Neuronal stem cell (in vitro differentiated cells): ENCODE measurements at places on chromosomes 4 and X.

DNA sequence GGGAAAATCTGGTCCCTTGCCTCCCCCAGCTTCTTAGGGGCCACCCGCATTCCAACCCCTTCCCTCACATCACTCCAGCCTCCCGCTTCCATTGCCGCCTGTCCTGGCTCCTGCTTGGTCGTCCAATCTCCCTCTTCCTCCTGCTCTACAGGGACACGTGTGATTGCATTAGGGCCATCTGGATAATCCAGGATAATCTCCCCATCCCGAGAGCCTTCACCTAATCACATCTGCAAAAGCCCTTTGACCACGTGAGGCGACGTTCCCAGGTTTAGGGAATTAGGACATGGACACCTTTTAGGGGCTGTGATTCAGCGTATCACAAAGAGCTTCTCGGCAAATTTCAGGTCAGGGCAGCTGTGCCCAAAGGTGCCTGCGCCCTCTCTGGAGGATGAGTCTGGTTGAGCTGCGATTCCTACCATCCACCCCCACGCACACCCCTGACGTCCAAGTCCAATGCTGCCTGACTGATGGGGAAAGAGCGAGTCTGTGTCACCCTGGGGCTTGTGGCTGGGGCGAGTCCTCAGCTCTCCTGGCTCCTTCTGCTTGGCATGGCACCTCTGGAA is 104.6 kb downstream of the PSAPL1 start:
- no peak for DNase-seq

DNA sequence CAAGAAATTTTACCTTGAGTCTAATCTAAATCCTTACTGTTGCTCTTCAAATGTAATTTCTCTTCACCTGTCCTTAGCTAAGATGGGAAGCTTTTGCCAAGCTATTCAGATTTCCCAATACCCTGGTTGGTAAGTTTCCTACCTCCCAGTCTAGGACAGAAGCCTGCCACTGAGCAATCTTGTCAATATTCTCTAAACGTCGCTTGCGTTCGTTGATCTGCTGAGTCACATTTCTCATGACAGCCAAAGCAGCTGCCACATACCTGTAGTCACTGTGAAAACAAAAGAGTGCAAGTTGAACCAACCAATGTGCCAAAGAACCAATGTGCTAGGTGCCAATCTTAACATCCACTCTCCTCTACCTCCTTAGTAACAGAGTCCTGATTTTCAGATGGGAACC is 111.1 kb downstream of the ARHGEF9 start:
- DNase-seq, result no peak

DNA sequence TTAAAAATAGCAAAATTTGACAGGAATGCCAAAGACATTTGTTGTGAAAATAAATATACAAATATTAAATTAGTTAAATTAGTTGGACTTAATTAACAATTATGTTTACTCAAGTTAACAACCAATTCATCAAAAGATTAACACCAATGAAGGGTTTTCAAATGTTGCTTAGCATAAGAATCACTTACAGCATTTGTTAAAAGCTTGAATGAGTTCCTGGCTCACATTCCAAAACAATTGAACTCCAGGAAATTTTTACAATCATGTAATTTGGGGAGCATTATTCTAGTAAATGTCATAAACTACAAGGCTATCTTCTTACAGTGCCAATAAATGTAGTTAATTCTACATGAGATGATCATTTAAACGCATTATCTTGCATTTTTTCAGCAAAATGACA is 249.7 kb upstream of the MAGEB2 start:
- no peak for DNase-seq

- no peak for DNase-seq
These were observed 2.9 kb upstream of the ATOH1 start for GRCh38 chr4:93825551-93826216.

GRCh38 chrX:44974451-44974850 is 101.5 kb downstream of the KDM6A start:
- no peak for DNase-seq

DNA sequence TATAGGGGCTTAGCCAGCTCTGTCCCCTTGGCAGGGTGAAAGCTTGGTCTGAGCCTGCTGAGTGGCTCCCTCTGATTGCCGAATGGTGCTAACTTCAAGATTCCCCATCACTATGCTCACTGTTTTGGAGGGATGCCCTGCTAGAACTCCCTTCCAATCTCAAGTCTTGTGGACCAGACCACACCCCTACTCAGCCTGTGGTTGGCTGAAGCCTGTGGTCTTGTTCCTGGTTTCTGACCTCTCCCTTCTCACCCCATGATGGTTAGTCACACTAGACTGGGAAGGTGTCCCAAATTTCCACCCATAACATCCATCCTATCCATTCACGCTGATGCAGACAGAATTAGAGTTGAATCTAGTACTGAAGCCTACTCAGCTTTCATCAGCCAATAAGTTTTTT is 184.7 kb upstream of the NDP start:
- DNase-seq, result no peak

DNA sequence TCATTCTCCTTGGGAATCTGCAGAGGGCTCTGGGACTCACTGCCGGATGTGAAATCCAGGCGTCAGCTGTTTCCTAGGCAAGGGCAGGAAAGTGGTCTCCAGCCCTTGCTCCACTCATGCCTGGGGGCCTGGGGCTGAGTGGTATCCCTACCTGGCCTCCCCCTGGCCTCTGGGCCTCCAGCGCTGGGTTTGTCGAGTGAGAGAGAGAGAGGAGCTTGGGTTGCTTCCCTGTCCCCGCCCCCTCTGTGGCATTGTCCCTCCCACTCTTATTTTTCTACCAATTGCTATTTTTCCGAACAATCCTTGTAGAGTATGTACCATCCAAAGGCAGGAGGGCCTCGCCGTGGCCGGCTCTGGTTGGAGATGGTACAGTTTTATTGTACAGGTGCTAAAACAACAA is 53.1 kb downstream of the ELF4 start:
- DNase-seq, result no peak

DNA sequence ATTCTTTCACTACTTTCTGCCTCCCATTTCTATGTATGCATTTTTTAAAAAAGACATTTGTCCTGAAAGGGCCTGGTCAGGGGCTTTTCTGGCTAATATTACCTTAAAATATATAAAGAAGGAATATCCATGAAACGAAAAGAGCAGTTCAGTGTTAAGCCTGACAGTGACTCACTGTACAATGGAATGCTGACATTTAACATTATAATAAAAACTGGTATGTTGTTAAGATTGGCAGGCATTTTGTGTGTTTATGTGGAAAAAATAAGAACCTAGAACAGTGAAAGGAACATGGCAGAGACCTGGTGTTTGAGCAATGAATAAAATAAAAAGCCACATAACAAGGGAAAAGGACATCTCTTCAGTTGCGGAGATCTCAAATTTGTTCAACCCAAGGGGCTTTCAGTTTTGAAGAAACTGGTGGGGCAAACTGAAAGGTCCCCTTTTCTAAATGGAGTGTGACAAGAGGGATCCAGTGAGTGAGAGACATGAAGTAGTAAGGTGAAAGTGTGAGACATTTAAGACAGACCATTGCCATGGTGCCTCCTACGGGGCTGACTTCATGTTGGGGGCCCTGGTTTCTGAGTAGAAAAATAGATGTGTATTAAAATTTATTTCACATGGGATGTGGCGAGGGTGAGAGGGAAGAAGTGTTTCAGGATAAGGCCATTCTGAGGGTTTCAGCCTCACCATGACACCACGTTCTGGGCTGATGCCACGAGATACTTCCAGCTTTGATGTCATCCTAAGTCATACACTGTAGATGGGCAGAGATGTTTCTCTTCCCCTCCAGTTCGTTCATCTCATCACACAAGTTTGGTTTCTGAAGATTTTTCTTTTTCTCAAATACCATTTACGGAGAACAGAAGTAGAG is 324.9 kb downstream of the PPP3CA start:
- no peak for DNase-seq

- DNase-seq, result no peak
These were observed 60.0 kb upstream of the ARHGAP24 start for GRCh38 chr4:85414972-85415371.

- no peak for DNase-seq
These were observed 87.8 kb upstream of the BMP2K start for GRCh38 chr4:78688366-78688765.

DNA sequence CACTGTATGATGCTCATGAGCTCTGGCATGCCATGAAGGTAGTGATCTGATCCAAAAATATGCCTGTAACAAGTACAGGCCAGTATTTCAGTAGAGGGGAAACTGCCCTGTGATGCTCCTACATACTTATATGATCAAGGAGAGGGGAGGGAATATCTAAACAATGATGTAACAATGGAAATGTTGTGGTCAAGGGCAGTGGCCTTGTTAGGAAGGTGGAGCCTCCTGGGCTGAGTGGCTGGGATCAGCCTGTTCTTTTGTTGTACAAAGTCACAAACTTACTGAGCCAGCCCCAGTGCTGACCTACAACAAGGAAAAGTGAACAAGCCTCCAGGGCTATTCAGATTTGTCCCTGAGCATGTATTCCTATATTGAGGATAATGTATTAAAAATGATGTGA is 70.3 kb downstream of the ANXA10 start:
- DNase-seq, result no peak

- no peak for DNase-seq
These were observed 67.7 kb upstream of the ZXDA start for GRCh38 chrX:57977992-57978391.

DNA sequence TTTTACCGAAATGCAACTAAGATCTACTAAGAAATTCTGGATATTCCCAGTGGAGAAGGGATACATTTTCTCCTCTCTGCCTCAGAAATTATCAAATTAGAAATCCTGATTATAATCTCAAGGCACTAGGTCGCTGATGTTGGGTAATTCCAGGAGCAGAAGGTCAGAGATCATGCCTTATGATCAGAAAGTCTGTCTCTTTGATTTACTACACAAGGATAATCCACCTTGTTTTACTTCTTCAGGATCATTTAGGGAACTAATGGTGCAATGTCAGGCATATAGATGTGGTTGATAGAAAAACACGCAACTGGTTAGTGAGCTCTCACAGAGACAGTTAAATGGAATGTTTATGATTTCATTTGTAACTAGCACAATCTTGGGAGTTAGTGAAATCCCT is 1069.7 kb downstream of the STIM2 start:
- no peak for DNase-seq

- no peak for DNase-seq
These were observed 24.2 kb upstream of the RASL11B start for GRCh38 chr4:52837716-52838558.

DNA sequence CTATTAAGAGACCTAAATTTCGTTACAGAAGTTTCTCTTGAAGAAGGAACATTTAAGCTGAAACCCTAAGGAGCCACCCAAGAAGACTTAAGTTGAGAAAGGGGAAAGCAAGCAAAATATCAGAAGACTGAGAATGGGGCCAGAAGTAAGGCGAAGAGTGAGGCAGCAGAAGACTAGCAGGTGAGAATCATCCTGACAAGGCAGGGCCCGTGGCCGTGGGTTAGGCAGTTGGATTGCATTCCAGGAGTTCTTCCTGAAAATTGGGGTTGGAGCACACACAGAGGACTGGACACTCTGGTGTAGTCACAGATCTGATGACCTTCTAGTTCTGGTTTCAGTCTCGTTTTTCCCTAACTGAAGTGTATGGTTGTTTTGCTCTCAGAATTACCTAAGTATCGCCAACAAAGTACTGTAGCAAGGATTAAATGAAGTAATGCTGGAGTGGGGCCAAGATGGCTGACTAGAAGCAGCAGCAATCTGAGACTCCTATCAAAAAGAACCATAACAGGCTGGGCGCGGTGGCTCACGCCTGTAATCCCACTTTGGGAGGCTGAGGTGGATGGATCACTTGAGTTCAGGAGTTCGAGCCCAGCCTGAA is 94.4 kb upstream of the GUCY1A1 start:
- no peak for DNase-seq

DNA sequence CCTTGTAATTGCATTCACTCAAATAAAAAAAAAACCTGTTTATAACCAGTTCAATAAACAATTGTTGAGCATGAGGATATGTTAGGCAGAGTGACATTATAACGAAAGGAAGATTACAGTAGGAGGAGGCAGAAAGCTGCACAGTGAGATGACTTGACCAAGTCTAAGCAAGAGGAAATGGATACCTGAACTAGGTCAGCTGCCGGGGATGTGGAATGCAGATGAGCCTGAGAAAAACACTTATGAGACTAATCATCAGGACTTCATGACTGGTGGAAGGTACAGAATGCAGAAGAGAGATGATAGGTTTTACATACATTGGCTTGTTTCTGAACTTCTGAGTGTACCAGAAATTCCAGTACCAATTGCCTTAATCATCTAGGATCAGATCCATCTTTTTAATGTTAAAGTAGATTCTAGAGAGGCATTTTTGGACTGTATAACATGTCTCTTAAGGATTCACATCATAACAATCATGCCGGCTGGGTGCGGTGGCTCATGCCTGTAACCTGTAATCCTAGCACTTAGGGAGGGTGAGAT is 208.1 kb upstream of the PPP3CA start:
- no peak for DNase-seq

- no peak for DNase-seq
These were observed 54.0 kb upstream of the TACR3 start for GRCh38 chr4:103773691-103774231.

DNA sequence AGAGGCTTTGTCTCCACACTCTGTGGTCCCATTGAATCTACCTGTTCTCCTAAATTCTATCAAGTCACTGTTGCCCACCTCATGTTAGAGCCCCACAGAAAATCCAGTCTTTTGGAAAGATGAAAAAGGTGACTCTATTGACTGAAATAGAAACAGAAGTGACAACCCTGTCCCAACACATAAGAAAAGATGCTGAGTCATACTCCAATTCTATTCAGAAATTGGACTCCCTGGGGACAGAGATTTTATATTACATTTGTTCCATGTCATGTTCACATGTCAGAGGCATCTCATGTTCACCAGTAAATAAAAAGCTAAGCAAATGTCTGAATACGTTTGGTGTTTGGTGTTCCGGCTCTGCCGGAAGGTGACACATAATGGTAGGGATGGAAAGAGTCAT is 2.9 kb upstream of the GRPR start:
- DNase-seq, result no peak

DNA sequence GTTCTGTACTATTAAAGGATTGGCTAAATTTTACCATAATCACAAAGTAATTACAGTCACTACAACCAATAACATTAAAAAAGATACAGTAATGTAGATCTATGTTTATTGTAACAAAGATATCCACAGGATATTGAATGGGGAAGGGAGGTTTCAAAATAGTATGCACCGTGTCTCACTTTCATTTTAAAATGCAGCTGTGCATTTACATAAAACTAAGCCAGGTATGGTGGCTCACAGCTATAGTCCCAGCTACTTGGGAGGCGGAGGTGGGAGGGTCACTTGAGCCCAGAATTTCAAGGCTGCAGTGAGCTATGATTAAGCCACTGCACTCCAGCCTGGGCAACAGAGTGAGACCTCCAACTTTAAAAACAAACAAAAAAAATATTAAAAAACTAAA is 8.5 kb downstream of the SRP72 start:
- DNase-seq, result no peak

DNA sequence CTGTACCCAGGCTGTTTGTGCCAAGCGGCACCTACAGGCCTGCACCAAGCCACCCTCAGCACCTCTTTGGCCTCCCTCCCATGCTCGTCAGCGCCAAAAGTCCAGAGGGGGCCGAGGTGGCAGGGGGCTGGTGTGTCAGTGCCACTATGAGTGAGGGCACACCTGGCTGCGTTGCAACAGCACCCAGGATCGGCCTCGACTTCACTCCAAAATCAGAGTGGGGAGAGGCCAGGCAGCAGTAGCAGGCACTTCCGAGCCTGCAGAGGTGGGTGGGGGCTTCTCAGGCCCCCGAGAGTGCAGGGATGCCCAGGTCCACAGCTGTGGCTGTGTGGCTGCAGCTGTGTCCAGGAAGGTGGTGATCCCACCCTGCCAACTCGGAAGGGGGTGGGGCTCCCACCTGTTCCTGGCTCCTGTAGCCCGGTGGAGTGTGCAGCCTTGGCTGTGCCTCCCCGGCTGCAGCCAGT is 58.5 kb downstream of the PPA2 start:
- no peak for DNase-seq

- no peak for DNase-seq
These were observed 100.4 kb downstream of the KLHL8 start for GRCh38 chr4:87120010-87120409.
